LHCN-M2 (cell line): ENCODE measurements at places on chromosomes 11 and 22. TPM values are rescaled to one million over a fixed set of nuclear protein-coding genes. Genes with fewer than 3 reads are reported as not detected.

CRYBB1 gene
- total RNA-seq = not detected in 2 replicates

- DNase-seq = no peak
These were observed 73.4 kb upstream of the PARVG start for GRCh38 chr22:44107340-44107739.

- DNase-seq = no peak
These were observed 466.7 kb upstream of the B3GAT1 start for GRCh38 chr11:134878785-134879184.

DNA sequence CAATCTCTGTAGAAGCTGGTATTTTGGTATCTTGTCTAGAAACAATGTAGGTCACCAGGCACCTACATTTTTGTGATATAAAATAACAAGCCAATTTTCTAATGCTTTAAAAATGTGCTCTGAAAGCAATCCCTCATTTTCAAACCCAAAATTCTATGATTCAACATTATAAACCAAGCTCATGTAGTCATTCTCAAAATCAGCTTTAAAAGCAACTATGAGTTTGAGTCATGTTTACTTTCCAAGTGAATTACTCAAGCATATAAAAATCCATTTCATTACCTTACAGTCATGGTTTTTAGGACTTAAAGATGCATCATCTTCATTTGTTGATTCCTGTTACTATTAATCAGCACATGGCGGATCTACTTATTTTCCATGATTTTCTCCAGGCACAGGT, 216.4 kb downstream of the GRM5 start:
- no peak for DNase-seq

GRCh38 chr11:21625982-21626381, 566.9 kb upstream of the ANO5 start:
- no peak for DNase-seq

DNA sequence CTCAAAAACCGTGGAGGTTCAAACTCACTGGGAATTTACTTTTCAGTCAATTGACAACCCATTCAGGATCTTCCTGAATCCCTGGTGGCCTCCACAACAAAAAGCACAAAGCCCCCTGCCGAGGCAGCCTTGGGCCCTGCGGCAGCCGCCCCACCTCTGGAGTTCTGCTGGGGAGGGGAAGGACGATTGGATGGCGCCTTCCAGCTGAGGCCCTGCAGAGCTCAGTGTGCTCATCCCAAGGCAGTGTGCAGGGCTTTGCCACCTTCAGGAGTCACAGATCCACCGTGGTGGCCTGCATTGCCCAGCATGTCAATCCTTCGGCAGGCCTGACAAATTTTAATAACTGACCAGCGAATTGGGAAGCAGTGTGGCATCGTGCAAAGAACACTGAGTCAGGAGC, 7.4 kb downstream of the ZFTA start:
- DNase-seq = no peak

DNA sequence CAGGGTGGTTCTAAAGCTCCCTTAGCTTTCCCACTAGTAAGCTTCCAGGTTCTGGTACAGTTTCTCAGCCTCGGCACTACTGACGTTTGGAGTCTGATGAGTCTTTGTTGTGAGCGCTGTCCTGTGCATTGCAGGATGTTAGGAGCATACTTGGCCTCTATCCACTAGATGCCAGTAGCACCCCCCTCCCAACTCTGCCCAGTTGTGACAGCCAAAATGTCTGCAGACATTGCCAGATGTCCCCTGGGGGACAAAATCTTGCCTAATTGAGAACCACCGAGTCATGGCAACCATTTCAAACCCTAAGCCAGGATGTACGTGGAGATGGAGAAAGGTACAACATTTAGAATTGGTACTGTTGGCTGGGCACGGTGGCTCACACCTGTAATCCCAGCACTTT, 68.7 kb downstream of the PTPRJ start:
- DNase-seq = no peak
